ENCODE measurements at places on chromosomes 13 and 19.

DNA sequence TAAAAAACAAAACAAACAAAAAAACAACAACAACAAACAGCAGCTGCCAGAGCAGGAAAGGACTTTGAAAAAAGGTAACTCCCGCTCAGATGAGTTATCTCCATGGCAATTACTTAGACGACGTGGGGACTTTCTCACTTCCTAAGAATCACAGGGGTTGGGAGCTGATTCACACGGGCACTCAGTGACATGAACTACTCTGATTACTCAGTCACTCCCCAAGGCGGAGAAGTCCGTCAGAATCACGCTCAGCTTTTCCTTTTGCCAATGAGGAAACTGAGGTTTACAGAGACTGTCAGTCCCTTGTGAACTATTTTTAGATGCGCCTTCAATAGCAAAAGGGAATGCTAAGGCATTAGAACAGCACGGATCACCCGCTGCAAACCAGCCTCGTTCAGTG lies 32.3 kb upstream of the MATK start:
- no peak for DNase-seq

DNA sequence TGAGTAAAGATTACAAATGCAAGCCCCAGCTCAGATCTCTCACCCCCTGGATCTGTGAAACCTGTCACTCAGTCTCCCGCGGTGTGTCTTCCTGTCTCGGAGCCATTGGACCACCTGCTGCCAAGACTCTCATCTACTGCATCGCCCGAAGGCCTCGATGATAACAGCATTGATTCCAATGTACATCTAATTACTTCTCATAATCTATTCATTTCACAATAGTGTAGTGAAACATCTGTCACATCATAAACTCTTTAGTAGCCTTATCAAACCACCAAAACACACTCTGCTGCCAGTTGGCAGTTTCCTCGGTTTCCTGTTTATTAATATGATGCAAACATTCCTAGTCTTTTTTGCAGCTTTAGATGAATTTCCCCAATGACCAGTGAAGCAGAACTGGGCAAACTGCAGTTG lies 220.3 kb downstream of the POU4F1 start:
- no peak for DNase-seq

GRCh38 chr13:71808708-71809107 lies 58.3 kb downstream of the DACH1 start:
- no peak for DNase-seq

- peak; percentile 26 for DNase-seq
Observed at GRCh38 chr19:12092956-12093355, 28.4 kb downstream of the ZNF844 start.

DNA sequence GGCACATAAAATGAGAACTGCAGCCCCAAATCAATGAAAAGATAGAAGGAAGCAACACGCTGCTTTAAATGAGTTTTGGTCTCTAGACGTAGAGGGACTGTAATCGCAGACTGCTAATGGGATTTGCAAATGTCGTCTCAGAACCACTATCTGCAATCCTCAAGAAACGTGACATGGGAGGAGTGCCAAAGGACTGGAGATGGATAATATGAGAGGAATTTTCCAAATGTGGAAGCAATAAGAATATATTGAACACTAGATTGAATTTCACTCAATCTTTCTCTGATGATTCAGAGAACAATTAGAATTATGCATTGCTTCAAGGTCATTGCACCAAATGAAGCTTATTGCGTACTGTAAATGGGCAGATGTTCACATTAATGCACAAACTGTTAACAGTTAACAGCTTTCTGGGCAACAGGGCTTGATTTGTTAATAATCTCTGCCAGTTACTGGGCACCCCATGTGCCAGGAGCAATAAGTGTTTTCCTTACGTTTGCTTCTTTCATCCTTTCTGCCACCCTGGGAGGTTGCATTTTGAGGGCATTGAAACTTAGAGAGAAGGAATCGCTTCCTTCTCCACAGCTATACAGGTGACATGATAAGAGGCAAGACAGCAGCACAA lies 62.8 kb upstream of the WASF3 start:
- DNase-seq, result no peak

DNA sequence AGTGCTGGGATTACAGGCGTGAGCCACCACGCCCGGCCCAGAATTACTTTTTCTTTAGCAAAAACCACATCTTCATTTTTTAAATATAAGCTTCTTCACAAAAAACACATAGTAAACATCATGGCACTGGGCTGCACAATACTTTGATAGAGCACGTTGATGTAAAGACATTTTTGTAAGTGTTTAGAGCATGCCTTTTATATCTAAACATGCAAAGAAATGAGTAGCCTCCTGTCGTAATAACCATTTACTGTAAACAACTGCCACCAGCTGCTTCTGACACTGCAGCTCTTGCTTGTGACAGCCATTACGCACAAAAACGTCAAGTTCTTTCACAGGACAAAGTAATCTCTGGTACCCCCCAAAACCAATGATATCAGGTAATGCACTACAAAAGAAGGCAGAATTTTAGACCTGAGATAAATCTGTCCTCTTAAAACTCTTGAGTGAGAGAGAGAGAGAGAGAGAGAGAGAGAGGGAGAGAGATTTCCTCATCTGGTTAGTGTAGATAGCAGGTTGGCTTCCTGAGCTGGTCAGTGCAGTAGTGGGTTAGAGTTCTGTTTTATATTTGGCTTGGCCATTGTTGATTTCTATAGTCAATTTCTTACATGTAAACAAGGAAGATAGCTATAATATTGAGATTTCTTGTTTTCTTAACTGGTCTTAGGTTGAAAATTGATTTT lies 6.7 kb upstream of the ZNF548 start:
- no peak for DNase-seq

GRCh38 chr19:58060231-58060630 lies 1.1 kb downstream of the ZNF135 start:
- DNase-seq, result no peak

DNA sequence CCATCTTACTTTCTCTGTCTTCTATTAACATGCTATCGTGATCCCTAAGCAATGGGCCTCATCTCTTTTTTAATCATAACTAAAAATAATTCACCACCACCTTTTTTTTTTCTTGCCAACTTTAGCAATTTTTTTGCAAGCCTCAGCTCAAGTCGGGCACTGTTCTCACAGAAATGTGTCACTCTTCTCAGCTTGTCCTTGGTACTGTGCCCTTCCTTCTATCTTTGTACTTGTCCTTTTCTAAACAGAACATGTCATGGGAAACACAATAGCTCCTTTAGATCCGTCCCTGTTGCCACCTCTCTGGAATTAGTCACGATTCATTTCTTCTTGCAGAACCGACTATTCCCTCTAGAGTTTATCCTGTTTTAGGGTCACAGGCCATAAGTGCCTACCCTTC lies 10.3 kb downstream of the SERP2 start:
- no peak for DNase-seq

- no peak for DNase-seq
Observed at GRCh38 chr13:110034031-110034549, 247.7 kb upstream of the IRS2 start.

DNA sequence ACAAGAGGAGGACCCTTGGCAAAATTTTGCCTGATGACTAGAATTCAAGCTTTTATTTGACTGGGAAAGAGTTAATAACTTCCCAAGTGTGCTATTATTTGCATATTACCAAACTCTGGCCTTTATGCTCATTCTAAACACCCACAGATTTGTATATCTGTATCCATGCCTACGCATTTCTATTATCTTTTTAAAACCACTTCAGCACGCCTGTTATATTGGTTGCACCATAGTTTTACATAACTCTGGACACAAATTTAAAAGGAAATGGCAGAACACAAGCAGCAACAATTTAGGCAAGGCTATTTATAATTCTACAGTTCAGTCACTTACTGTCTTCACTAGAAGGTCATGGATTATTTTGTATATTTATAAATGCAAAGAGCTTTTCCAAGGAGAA lies 3.7 kb upstream of the RASL11A start:
- no peak for DNase-seq

GRCh38 chr13:54241719-54242118 lies 1213.1 kb downstream of the OLFM4 start:
- DNase-seq, result peak; percentile 1

GRCh38 chr19:39679056-39679790 lies 23.5 kb downstream of the LGALS16 start:
- no peak for DNase-seq

DNA sequence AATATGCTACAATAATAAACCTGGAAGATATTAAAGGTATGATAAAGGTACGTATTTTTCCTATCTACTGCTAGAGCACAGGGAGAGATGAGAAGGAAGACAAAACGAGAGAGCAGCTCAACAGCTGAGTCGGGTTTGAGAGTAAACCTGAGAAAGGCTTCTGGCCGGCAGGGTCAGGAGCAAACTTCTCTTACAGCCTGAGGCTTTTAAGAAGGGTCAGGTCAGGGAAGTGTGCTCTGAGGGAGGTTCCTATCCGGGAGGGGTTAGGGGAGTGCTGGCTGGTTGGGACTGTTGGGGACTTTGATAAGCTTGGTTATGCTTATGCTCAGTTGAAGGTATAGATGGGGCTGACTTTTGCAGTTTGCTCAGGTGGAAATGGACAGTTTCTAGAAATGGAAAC lies 77.7 kb upstream of the PRR20A start:
- DNase-seq, result no peak

DNA sequence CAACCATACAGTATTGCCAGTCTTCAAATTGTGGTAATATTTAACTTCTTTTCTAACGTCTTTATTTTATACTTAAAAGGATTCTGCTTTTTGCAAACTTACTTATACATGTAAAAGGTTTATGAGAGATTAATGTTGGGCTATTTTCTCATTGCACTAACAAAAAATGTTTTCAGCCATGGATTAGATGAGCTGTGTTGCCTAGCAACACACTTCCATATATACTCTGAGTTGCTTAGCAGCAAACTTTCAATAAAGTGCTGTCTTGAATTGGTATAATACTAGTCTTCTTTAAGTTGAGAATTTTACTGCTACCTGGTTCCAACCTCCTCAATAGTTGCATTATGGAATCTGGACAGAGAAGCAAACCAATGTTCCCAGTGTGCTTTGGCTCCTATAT lies 777.4 kb upstream of the PCDH9 start:
- DNase-seq, result no peak

- DNase-seq, result no peak
Observed at GRCh38 chr19:1923319-1923718, 17.7 kb upstream of the CSNK1G2 start.

DNA sequence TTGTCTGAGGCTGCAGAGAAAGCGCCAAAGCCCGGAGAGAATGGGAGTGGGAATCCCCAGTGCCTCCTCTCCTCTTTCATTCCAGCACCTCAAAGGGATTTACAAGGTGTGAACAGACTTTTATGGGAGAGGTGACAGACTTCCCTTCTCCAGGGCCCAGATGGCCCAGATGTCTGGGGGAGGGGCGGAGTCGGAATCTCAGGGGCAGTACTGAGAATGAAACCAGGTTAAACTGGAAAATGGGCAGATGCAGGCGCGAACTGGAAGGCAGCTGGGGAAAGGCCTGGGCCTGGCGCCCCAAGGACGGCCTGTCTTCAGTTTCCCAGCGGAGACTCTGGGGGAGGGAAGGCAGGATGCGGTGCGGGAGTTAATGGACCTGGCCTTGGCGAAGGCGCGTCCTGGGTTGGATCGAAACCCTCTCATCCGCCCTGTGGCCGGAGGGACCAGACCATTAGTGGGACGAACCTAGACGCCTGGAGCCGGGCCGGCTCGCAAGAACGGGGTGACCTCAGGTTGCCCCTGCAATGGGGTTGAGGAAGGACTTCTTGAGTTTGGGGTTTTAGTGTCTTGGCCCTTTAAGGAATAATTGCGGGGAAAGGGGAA lies 592 bp upstream of the TRIP10 start:
- DNase-seq, result no peak

- no peak for DNase-seq
Observed at GRCh38 chr19:4620675-4621074, 18.6 kb upstream of the TNFAIP8L1 start.

DNA sequence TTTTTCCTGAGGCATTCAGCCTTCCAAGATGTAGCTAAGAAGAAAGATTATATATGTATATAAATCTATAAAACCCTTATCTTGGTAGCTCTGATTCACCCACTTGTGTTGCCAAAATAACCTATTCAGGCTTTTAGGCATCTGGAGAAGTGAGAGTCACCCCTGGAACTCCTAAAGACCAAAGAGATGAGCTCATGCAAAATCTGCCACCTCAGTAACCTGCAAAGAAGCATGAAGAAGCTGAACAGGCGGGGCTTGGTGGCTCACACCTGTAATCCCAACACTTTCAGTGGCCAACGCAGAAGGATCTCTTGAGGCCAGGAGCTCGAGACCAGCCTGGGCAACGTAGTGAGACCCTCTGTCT lies 393.7 kb downstream of the FOXO1 start:
- no peak for DNase-seq

- no peak for DNase-seq
Observed at GRCh38 chr19:35299523-35300338, 7.8 kb downstream of the MAG start.

DNA sequence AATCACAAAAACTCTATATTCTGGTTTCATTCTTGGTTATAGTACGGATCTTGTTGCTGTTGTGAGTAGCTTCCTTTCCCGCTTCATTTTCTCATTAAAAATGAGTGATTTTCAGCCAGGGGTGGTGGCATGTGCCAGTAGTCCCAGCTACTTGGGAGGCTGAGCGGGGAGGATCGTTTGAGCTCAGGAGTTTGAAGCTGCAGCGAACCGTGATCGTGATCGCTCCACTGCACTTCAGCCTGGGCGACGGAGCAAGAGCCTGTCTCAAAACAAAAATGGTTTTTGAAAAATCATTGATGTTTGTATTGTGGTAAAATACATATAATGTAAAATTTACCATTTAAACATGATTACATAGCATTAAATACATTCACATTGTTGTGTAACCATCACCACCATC lies 71.6 kb upstream of the TM9SF2 start:
- DNase-seq, result no peak

GRCh38 chr13:110944121-110944967 lies 29.5 kb upstream of the ANKRD10 start:
- DNase-seq, result peak; percentile 67

DNA sequence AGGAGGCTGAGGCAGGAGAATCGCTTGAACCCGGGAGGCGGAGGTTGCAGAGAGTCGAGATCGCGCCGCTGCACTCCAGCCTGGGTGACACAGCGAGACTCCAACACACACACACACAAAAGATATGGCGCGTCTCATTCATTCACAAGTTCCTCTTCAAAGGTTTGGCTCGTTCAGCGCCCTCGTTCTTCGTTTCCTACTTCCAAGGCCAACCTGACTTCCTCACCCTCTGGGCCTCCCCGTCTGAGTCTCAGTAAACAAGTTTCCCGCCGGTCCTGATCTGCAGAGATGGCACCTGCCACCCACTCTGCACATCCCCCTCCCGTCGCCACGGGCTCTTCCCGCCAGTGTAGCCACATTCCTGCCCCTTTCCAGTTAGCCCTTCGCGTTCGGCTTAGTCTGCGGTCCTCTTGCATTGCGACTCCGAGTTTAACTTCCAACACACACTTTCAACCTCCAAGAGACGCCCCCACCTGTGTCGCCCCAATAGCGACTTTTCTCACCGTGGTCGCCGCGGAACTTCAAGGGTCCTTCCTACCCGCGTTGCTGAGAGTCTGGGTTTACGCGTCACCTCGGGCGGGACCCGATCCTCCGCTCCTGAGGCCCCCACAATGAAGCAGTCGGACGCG lies 1.3 kb upstream of the BSG start:
- peak; percentile 81 for DNase-seq

- DNase-seq, result peak; percentile 4
Observed at GRCh38 chr13:47598340-47598911, 402.6 kb downstream of the SUCLA2 start.

GRCh38 chr13:32986552-32986951 lies 29.7 kb upstream of the KL start:
- DNase-seq, result no peak
